NCI-H1930 (cell line): ENCODE measurements at places on chromosomes 6 and 20.

DNA sequence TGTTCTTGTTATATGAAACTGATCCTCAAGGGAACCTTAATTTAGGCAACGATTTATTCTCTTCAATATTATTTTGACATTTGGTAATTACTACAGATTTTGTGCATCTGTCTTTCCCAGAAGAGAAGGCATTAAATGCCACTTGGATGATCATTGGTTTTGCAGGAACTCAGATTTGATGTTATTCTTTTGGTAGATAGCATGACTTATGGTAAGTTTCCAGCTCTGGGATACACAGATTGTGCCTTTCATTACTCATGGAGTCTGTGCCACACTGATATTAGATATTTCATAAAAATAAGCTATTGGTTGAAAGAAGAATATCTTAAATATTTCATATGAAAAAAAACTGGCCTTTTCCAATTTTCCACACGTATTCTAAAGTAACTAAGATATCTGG is 120.1 kb downstream of the AIG1 start:
- no peak for DNase-seq

- DNase-seq: no peak
Measured at GRCh38 chr6:54993294-54993693, 146.7 kb downstream of the FAM83B start.

DNA sequence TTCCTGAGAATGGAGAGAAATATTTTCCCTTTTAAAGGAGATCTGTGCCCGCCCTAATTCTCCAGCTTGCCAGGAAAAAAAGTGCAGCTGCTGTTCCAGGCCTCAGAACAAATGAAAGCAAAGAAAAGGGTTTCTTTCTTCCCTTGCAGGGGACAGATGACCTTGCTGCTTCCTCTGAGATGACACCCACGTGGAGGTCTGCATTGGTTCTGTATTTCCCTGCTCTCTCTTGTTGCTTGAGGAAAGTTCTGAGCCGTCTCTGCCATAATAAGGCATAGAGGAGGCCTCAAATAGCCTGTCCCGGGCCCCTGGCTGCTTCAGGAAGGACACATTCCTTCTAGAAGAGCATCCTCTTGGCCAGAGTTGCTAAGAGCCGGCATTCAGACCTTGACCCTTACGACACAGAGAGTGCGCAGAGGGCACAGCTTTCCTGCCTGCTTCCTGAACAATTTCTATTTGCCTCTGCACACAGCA is 501.8 kb upstream of the SULF2 start:
- no peak for DNase-seq

GRCh38 chr20:11015440-11015839 is 341.6 kb upstream of the JAG1 start:
- DNase-seq: no peak

- no peak for DNase-seq
Measured at GRCh38 chr6:71157345-71157744, 131.3 kb upstream of the OGFRL1 start.

GRCh38 chr6:166104872-166105271 is 62.8 kb downstream of the TBXT start:
- no peak for DNase-seq

DNA sequence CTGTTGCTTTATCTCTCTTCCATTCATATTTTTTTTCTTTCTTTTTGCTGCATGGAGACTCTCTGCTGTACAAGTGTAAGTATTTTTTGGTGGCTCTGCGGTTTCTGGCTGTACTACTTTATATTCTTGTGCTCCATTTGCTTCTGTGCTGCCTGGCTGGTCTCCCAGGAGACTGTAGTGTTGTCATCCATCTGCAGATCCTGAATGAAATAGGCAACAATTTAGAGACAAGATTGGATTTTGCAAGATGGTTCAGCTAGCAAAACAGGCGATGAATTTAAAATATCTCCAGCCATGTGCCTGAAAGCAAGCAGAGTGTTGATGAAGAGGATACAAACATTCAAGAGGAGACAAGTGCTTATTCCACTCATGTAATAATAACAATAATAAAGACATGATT is 75.1 kb upstream of the SCGN start:
- no peak for DNase-seq

DNA sequence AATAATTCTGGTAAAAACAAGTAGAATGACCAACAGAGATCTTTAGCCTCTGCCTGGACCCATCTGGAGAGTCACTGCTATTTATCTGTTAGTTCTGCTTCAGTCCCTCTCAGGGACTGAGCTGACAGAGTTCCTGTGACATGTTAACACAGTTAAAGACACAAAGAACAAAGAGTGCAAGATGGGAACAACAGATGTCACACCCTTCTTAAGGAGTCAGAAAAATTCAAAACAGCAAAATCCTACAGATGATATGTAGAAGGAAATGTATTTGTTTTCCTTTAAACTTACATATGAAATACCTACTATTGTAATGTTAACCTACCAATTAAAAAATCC is 102.2 kb downstream of the FYN start:
- no peak for DNase-seq

- DNase-seq: no peak
Measured at GRCh38 chr20:63534427-63534830, 2.7 kb downstream of the PTK6 start.

DNA sequence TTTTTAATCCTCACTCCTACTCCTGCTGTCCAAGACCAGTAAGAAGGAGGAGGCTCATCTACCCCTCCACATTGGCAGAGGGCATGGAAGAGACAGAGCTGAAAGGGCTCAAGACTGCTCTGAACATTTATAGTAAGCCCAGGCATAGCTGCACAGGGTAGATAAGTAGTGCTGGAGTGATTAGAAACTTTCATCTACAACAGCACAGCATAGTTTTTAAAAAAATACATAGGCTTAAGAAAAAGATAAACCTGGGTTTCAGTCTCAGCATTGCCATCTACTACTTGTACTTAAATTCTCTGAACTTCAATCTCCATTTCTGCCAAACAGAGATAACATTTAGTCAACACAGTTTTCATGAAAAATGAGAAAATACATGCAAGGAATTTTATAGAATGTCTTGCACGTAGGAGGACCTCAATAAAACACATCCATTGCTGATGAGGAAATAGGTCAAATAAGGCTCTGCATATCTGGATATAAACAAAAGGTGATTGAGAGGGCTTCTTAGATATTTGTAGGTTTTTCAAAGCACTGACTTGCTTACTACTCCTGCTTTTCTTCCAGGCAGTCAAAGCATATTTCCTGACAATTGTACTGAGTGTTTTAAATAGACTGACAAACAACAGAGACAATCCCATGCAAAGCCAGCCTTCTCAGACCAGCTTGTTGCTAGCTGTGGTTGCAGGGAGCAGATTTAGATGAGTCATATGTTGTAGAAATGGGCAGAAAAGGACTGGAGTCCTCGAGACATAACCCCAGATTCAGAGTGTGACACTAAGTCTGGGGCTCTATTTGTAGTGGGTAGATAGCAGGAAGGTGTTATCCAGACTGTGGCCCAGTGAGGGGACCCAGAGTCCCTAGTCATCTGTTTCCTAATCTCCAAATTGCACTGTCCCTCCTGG is 107.4 kb upstream of the TAB2 start:
- no peak for DNase-seq

- DNase-seq: no peak
Measured at GRCh38 chr6:139903411-139904157, 529.1 kb upstream of the CITED2 start.

DNA sequence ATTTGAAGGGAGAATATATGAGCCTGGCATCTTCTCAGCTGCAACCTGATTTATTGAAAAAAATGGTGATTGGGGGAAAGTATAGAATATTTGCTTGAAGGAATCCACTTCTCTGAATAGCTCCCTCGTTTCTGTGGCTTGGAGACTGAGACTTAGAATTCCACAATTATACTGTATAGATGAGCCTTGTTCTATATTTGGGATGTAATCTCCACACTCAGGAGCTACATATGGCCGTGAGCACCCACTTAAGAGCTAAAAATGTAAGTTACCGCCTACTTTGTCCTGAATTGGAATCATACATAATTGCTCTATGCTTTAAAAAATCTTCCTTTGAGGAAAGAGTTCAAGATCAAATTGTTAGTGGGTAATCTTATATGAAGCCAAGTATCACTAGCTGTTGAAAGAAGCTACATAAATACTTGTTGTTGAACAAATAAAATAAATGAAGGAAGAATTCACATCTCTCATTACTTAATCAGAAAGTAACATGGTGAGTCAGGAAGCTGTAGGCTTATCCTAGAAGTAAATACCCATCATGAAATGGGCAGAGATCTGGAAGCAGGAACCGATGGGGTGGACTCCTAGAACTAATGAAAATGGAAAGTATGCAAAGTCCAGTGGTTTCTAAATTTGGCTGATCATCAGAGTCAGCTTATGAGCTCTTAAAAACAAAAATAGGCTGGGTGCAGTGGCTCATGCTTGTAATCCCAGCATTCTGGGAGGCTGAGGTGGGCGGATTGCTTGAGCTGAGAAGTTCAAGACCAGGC is 254.3 kb downstream of the SOX4 start:
- no peak for DNase-seq

GRCh38 chr6:160362556-160362955 is 14.4 kb downstream of the SLC22A3 start:
- DNase-seq: no peak

DNA sequence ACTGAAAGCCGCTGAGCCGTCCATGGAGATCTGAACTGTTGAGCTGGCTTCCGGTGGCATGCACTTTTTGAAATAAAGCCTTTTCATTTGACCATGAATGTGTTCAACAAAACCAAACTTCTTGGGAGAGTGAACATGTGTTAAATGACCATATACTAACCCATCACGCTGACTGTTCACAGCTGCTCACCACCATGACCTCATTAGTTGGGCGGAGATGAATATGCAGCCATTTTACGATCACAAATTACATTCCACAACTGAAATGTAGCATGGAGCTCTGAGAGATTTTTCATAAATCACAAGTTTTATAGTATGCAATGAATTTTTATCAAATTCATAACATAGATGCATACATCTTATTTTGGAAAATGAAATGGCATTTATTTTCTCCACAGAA is 4.2 kb downstream of the RAMACL start:
- no peak for DNase-seq

DNA sequence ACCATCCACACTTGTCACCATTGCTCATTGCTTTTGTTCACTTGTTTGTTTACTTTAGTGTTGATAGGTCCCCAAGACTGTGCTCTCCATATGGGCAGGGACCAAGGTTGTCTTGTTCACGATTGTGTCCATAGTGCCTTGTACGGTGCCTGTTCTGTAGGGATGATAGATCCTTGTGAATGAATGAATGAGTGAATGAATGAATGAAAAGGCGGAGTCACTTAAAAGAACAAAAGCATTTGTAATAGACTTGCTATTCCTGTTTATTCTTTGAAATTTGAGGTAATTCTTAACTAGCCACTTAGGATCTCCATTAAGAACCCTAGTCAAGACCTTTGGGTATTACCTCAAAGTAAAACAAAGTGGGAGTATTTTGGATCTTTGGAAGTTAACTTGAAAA is 47.0 kb downstream of the UTRN start:
- no peak for DNase-seq

DNA sequence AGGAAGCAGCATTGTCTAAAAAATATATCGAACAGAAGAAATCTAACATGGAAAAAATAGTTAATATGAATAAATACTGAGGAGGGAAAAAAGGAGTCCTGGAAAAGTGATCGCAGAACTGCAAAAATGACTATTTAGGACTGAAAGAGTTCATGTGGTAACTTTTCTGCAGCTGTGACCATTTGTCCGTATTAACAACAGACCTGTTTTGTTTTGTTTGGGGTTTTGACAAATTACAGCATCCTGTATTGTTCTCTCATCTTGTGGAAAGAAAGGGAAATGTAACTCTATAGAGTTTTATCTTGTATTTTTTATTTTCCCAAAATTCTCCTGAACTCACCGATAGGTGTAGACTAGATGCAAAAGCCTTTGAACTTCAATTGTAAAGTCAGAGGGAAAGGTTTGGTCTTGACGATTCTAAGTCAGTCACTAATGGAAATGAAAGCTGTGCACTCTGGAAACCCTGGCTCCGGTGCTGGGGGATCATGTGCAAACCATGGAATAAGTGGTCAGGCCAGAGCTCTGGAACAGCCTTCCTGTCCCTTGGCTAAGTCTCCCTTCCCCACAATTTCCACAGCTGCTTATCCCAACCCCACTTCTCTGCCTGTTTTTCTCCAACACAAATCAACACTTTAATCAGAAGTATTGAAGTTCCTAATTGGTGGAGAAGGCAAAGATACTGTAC is 51.2 kb upstream of the MARCKS start:
- no peak for DNase-seq

- no peak for DNase-seq
Measured at GRCh38 chr6:151885234-151885633, 77.8 kb downstream of the ESR1 start.

GRCh38 chr6:90403489-90404381 is 107.1 kb upstream of the BACH2 start:
- no peak for DNase-seq

DNA sequence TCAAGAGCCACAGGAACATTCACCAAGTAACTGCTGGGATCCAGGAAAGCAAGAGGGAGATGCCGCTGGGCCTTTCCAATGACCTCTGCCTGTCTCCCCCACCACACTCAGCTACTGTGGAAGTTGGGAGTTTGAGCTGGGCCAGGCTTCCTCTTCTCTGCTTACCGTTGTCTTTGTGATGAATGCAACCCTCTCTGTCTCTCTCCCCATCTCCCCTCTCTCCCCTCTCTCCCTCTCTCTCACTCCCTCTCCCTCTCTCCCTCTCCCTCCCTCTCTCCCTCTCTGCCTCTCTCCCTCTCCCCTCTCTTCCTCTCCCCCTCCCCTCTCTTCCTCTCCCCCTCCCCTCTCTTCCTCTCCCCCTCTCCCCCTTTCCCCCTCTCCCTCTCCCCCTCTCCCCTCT is 54.8 kb downstream of the EDN3 start:
- no peak for DNase-seq

DNA sequence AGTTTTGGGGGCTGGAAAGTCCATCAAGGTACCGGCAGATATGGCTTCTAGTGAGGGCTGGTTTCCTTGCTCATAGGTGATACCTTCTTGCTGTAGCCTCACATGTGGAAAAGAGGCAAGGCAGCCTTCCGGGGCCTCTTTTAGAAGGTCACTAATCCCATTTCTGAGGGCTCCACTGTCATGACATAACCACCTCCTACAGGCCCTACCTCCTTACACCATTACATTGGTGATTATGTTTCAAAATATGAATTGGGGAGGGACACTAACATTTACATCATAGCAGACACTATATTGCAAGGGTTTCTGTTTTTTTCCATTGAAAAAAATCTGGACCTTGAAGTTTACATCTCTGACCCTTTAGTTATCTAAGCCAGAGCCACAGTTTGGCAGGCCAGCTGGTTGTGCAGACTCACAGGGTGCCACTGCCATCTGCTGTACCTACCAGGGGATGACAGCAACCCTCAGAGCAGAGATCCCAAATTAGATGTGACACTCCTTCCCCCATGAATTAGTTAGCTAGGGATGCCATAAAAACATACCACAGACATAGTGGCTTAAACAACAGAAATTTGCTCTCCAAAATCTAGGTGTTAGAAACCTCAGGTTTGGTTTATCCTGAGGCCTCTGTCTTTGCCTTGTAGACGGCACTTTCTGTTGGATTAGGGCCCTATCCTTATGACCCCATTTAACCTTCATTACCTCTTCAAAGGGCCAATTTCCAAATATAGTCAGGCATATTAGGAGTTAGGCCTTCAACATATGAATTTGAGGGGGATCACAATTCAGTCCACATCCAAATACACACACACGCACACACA is 166.4 kb upstream of the RNF217 start:
- DNase-seq: no peak
